ENCODE measurements at places on chromosomes 7 and 10.

- DNase-seq, result peak; percentile 16
Measured at GRCh38 chr7:93923296-93923695, 1.8 kb downstream of the GNG11 start.

GRCh38 chr7:112692333-112692732 lies 97.9 kb downstream of the TMEM168 start:
- DNase-seq, result no peak

GRCh38 chr7:104951546-104951945 lies 62.5 kb upstream of the KMT2E start:
- no peak for DNase-seq

DNA sequence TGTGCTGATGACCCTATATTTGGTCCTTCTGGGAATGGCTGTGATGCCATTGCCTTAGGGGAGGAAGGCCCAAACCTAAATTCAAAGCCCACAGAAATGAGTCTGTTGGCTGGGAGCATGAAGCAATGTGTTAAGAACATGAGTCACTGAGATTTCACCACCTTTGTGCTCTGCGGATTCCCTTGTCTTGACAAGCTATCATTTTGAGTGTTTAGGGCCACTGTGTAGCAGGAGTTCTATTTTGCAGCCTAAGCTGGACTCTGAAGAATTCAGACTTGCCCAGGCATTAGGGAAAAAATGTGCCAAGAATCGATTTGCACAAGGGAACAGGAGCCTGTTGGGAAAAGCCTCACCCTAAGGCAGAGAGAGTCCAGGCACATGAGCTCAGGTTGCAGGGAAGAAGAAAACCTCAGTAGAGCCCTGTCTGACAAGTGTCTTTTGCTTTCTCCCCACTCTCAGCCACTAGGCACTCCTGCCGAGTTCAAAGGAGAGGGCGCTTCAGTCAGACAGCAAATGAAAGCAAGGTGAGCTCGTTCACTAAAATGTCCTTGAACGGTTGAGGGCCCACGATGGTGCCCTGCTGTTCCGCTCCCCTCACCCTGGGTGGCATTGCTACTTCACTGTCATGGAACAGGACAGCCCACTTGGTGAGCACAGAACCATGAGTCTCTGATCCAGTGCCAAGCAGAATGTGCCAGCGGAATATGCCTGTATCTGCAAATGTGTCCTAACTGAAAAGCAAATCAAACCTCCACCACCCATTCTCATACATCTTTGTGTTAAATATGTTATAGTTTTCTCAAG lies 93.6 kb downstream of the PRLHR start:
- DNase-seq, result no peak

DNA sequence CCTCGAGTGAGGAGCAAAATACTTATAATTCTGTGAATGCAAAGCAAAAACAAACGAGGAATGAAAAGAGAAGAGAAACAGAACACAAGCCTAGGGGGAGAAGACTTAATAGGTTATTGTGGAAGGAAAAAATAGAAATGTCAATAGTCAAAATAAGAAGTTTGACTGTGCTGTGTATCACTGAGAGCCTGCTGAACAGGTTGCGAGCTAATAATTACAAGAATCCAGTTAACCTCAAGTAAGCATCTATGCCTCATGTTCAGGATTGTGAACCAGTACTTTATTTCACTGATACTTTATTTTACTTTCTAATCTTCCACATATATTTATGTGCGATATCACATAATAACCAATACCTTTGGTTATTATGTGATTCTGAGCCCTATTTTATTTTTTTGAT lies 316.7 kb downstream of the OTUD1 start:
- no peak for DNase-seq

DNA sequence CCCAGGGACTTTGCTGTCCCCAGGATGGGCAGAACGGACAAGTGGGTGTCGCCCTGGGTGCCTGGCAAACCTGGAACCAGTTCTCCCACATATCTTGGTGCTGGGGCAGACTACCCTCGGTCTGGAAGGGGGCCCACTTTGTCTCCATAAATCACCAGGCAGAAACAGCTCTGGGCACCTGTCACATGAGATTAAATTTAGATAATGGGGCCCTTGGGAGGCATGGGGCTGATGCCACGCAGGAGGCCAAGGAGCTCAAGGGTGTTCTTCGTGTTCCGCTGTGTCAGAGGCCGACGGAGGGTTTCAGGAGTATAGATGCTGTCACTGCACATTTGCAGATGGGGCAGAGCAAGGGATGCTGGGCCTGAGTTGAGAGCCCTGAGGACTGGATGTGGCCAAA lies 72.7 kb downstream of the TMEM130 start:
- no peak for DNase-seq

DNA sequence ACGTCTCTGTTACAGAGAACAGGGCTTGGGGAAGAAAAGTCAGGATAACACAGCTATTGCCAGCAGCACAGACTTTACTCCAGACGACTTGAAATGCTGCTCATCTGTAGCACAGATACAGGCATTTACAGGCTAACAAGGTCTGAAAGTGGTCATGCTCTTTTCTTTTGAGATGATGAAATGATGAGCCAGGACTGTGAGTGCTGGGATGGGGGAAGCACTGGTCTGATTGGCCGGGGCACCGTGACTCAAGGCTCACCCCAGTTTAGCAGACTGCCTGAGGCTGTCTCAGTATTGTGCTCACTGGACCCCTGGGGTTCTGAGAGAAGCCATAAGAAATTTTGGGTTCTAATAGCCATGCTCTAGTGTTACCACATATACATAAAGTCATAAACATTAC lies 12.4 kb downstream of the SMKR1 start:
- DNase-seq, result no peak

DNA sequence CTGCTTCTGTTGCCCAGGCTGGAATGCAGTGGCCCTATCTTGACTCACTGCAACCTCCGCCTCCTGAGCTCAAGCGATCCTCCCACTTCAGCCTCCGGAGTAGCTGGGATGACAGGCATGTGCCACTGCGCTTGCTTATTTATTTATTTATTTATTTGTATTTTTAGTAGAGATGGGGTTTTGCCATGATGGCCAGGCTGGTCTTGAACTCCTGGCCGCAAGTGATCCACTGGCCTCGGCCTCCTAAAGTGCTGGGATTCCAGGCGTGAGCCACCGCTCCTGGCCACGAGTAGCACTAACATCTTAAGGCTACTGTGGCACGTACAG lies 70.9 kb downstream of the CARD11 start:
- no peak for DNase-seq

DNA sequence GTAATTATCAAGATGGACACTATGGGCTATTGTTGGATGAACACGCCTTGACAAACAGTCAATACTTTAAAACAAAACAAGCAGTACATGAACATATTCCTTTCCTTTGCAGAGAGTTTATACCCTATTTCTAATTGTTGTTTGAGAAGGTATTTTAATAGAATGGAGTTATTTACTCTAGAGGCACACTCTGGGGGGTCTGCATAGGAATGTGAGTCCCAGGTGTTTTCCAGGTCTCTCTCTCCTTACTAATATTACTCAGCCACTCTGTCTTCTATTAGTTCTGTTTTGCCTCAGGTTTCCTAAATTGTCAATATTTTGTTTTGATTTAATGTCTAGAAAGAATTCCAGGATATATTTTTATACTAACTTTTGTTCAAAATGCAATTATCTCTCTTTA lies 1091.4 kb downstream of the CNTNAP2 start:
- no peak for DNase-seq

DNA sequence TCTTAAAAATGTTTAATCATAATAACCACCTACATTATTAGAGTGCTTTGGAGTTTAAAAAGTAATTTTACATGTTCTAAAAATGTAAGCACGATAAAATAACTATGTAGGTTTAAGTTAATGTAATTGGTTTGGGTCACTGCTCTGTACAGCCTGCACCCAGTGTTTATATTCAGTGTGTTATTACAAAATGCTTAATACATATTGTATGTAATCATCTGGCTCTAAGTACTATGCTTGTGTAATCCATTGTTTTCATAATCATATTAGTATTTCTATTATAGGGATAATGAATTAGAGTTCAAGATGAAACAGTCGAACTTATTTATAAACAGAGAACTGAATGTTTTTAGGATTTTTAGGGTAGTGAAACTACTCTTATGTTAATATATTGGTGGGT lies 13.1 kb downstream of the RPA3 start:
- DNase-seq, result no peak
